ENCODE measurements at places on chromosomes 7 and 10.

DNA sequence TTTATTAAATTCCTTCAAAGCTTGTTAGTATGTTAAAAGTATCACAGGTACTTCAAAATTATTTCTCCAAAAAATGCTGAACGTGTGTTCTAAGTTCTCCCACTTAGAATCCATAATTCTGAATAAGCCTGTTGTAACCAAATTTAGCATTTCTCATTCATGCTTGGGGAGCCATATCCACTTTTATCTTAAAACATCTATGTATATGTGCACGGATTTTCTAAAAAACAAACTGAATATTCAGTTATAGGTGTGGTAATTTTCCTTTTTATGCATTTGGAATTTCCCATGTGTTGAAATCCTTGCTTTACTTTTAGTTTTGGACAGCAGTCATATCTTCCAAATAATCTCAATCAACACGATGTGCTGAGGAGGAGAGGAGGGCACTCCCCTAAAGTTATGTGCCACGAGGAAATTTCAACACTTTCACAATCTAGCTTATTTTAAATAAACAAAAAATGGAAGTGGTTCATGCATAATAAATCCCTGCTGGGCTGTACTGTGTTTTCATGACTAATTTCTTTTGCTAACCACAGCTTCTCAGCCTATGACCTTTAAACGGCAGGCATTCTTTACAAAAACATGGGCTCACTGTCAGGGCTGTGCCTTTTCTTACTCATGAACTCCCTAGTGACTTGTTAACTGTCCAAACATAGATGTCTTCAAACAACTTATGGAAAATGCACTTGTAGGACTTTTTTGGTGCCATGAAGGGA, 380.3 kb upstream of the SEMA3C start:
- no peak for DNase-seq

GRCh38 chr10:69957241-69957885, 95.3 kb upstream of the MACROH2A2 start:
- no peak for DNase-seq

- DNase-seq, result no peak
These were observed 10.9 kb upstream of the CDK6 start for GRCh38 chr7:92847305-92847704.

- DNase-seq, result no peak
These were observed 46.7 kb upstream of the FAM3C start for GRCh38 chr7:121442845-121443244.

GRCh38 chr10:4262870-4263600, 478.0 kb upstream of the KLF6 start:
- DNase-seq, result no peak

Measured in activated naive CD4-positive, alpha-beta T cell (primary cell).